ENCODE measurements at places on chromosomes 5 and 9. TPM values are rescaled to one million over a fixed set of nuclear protein-coding genes. Genes with fewer than 3 reads are reported as not detected.

TRIM52 gene
- 7.9 TPM for total RNA-seq

GFI1B gene
- not detected for total RNA-seq

NME5 gene
- 1.7 TPM for total RNA-seq

CDH18 gene
- 4.3 TPM for total RNA-seq

DAB2IP gene
- 14.4 TPM for total RNA-seq

CLIC3 gene
- 0.55 TPM for total RNA-seq

SHISAL2B gene
- total RNA-seq: not detected

FOXE1 gene
- not detected for total RNA-seq

AQP3 gene
- 0.89 TPM for total RNA-seq

PCDHA1 gene
- total RNA-seq: under 0.01 TPM

NOXA1 gene
- 1.00 TPM for total RNA-seq

GGTA1 gene
- not detected for total RNA-seq

CENPK gene
- 37.4 TPM for total RNA-seq

LRRTM2 gene
- 0.12 TPM for total RNA-seq

RASGRF2 gene
- total RNA-seq: 12.5 TPM

GPR151 gene
- not detected for total RNA-seq

SH3RF2 gene
- total RNA-seq: 1.2 TPM

UBAP1 gene
- 33.0 TPM for total RNA-seq

OR1B1 gene
- not detected for total RNA-seq

SHOC1 gene
- total RNA-seq: not detected

EQTN gene
- not detected for total RNA-seq

BAAT gene
- total RNA-seq: under 0.01 TPM

ANKRD31 gene
- 0.11 TPM for total RNA-seq

MAN2A1 gene
- total RNA-seq: 99.5 TPM

CNOT8 gene
- 59.3 TPM for total RNA-seq

LRRC19 gene
- total RNA-seq: not detected

NUDT12 gene
- 17.2 TPM for total RNA-seq

KCNT1 gene
- not detected for total RNA-seq

NOL8 gene
- 39.7 TPM for total RNA-seq

GRM6 gene
- not detected for total RNA-seq

NEURL1B gene
- 11.4 TPM for total RNA-seq

KIAA0825 gene
- total RNA-seq: 3.6 TPM

PDZD2 gene
- total RNA-seq: 0.44 TPM

PAX5 gene
- not detected for total RNA-seq

PCDHA9 gene
- 0.11 TPM for total RNA-seq

PCDHGB6 gene
- total RNA-seq: 2.9 TPM

COQ4 gene
- total RNA-seq: 28.0 TPM

VDAC1 gene
- total RNA-seq: 470 TPM

KCNIP1 gene
- total RNA-seq: not detected
